ENCODE measurements at places on chromosomes 5 and 9.
A peak's percentile ranks its signal among the peaks of the same experiment; 100 is the strongest.

- DNase-seq: no peak
These were observed 93.0 kb downstream of the SUSD1 start for GRCh38 chr9:112081918-112082729.

DNA sequence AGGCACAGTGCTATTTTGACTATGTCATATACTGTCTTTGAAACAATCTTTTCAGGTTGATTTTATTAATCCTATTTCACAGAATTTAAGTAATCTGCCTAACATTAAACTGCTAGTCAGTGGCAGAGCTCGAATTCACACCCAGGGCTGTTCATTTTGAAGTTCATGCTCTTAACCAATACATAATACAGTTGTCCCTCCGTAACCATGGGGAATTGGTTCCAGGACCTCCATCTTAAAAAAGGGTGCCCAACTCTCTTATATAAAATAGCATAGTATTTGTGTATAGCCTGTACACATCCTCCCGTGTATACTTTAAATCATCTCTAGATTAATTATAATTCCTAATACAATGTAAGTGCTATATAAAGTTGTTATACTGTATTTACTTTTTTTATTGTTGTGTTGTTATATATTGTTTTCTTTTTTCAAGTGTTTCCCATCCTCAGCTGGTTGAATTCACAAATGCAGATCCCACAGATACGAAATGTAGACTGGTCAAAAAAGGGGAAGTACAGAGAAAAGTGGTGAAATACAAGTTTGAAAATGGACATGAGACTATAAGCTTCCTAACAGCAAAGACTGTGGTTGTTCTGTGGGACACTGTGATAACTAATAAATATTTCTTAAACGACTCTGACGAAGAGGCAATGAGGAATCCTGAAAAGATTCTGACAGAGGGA, 18.3 kb downstream of the RFX3 start:
- no peak for DNase-seq

- DNase-seq: no peak
These were observed 71.5 kb downstream of the DAP start for GRCh38 chr5:10689391-10690081.

- DNase-seq: no peak
These were observed 112.8 kb downstream of the MVB12B start for GRCh38 chr9:126439402-126439765.

- DNase-seq: no peak
These were observed 18.4 kb downstream of the FAM219A start for GRCh38 chr9:34440017-34440416.

DNA sequence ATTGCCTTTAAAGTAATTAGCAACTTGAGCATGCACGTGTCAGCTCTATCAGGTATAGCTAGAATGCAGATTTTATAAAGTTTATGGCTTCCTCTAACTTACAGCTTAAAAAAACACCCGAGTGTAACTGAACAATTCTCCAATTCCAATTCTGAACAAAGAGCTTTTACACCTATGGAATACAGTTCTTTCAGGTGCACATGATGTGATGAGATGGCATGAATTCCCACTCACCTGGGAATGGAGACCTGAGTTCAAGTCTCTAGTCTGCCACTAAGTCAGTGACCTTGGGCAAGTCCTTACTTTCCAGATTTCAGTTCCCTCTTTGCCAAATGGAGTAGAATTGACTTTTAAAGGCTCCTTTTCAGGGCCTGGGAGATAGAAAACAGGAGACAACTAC, 1.8 kb downstream of the ZFAND5 start:
- DNase-seq: no peak

DNA sequence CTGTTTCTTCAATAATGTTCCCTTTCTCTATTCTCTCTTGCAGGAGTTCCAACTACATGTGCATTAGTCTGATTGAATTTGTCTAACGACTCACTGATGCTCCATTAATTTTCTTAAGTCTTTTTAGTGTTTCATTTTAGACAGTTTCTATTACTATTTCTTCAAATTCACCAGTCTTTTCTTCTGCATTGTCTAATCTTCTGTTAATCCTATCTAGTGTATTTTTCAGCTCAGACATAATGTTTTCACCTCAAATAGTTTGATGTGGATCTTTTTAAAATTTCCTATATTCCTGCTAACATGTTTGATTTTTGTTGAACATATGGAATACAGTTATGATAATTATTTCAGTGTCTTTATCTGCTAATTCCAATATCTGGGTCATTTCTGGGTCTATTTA, 21.7 kb upstream of the BICD2 start:
- DNase-seq: no peak

GRCh38 chr5:127785098-127785927, 82.1 kb downstream of the CCDC192 start:
- DNase-seq: no peak

DNA sequence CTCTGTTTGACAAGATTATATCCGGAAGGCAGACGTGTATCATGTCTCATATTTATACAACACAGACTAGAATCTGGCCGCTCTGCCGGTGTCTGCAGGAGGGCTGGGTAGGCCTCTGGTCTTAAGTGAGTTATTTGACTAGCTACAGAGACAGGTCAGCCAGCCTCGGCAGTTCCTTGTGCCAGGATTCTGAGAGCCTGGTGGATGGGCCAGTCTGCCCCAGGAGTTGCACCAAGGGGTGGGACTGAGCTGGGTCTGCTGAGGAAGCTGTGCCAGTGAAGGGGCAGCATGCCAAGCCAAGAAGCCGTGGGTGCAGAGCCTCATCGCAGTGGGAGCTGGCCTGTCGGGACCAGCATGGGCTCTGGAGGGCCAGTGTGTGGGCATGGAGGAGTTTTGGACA, 7.1 kb downstream of the SNX18 start:
- DNase-seq: no peak

DNA sequence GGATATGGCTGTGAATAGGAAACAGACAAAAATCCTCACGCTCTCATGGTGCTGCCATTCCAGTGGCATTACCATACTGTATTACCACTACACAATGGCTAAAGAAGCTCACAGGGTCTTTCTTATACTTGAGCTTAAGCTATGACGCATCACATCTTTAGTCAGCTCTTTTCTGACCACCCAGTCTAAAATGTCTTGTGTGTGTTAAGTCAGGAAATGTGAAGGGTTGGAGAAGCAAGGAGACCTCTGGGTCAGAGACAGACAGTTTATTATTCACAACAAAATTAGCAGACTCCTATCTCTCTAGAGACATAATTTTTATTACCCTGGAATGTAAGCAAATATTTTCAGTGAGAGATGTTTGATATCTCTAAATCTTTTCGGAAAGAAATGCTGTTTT, 1583.2 kb upstream of the WWC1 start:
- DNase-seq: no peak

DNA sequence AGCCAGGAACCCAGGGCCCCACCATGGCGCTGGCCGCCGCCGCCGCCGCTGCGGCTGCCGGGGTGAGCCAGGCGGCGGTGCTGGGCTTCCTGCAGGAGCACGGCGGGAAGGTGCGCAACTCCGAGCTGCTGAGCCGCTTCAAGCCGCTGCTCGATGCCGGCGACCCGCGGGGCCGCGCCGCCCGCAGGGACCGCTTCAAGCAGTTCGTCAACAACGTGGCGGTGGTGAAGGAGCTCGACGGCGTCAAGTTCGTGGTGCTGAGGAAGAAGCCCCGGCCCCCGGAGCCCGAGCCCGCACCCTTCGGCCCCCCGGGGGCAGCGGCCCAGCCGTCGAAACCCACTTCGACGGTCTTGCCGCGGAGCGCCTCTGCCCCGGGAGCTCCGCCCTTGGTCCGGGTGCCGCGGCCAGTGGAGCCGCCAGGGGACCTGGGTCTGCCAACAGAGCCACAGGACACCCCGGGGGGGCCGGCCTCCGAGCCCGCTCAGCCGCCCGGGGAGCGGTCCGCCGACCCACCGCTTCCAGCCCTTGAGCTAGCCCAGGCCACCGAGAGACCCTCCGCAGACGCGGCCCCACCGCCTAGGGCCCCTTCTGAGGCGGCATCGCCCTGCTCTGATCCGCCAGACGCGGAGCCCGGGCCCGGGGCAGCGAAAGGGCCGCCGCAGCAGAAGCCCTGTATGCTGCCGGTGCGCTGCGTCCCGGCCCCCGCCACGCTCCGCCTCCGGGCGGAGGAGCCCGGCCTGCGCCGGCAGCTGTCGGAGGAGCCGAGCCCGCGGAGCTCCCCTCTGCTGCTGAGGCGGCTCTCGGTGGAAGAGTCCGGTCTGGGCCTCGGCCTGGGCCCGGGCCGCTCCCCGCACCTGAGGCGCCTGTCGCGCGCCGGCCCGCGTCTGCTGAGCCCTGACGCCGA, 749 bp downstream of the SOWAHA start:
- peak; percentile 9 for DNase-seq

- no peak for DNase-seq
These were observed 27.7 kb downstream of the COL27A1 start for GRCh38 chr9:114183006-114183405.

- DNase-seq: no peak
These were observed 12.8 kb downstream of the DMXL1 start for GRCh38 chr5:119083679-119084078.

DNA sequence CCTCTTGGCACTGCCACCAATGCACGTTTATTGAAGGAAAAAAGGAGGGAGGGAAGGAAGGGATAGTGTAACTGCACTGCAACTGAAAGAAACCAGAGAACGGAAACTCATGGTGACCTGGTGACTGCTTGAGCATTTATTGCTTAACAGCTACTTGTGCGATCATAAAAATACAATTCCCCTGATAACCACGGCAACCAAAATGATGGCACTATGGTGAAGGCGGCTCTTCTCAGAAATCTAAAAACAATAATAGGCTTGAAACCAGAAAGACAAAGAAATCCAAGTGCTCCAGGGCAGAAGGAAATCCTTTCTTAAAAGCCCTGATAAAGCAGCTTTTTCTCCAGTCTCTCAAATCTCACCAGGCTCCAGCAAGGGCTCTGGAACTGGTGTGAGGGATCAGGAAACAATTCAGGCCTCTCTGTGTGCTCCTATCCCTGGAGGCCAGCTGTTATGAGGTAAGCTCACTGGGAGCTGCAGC, 1.9 kb downstream of the FBXO10 start:
- DNase-seq: no peak

Measured in activated gamma-delta T cell treated with anti-CD3 and anti-CD28 coated beads, Interleukin-2, amount 50 U/mL, for 16 hours (primary cell).